ENCODE measurements at places on chromosomes 1 and 21. TPM values are rescaled to one million over a fixed set of nuclear protein-coding genes. Genes with fewer than 3 reads are reported as not detected.

The STUM gene
- total RNA-seq: 3.9 TPM

The SLFNL1 gene
- total RNA-seq: 0.38 TPM

The CR1L gene
- total RNA-seq: 0.19 TPM

The PRAMEF1 gene
- not detected for total RNA-seq

The LRRC40 gene
- total RNA-seq: 17.2 TPM

DNA sequence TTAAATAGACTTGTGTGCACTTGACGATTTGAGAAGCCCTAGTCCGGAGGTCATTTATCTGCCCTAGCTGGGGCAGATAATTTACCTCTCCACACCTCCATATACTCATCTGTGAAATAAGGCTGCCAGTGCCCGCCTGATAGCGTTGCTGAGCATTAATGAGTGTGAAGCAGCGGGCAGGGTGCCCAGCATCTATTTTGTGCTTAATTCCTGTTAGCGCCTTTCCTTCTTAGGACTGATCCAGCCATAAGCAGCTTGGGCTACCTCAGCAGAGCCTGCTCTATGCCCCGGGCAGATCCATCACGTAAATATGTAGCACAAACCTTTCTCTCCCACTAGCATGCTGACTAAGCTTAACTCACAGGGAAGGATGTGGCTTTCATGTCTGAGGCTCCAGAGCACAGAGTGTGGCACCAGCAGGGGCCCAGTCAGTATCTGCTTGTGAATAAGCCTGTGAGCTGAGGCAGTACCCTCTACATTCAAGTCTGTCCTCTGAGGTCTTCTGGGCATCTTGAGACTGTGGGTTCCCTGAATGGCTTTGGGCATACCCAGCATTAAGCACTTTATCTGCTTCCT lies 21.5 kb upstream of the RNF187 start:
- no peak for DNase-seq

GRCh38 chr1:163970699-163971098 lies 588.3 kb upstream of the PBX1 start:
- DNase-seq: no peak

DNA sequence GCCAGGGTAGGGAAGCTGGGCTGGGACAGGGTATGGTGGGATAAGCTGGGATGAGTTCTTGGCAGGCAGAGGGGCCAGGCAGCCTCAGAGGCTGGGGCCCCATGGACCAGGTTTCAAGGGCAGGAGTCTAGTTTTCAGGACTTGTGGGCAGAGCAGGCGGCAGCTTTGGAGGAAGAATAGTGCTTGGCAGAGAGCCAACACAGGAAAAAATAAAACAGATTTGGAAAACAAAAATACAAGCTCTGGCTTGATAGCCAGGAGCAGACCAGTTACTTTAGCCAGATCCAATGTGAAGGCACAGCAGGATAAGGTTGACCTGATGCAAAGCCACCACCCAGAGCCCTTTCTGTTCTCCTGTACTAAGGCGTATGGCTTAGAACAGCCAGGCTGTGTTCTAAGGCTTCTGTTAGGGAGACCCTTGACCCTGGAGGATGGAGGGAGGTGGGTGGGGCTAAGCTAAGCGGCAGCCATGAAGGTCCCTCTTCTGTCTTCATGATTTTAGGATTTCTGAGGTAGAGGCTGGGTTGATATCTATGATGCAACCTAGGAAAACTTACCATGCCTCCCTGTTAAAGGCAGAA lies 5.5 kb downstream of the TRAF5 start:
- DNase-seq: no peak

- DNase-seq: no peak
These were observed 577.3 kb downstream of the AJAP1 start for GRCh38 chr1:5231541-5232315.

DNA sequence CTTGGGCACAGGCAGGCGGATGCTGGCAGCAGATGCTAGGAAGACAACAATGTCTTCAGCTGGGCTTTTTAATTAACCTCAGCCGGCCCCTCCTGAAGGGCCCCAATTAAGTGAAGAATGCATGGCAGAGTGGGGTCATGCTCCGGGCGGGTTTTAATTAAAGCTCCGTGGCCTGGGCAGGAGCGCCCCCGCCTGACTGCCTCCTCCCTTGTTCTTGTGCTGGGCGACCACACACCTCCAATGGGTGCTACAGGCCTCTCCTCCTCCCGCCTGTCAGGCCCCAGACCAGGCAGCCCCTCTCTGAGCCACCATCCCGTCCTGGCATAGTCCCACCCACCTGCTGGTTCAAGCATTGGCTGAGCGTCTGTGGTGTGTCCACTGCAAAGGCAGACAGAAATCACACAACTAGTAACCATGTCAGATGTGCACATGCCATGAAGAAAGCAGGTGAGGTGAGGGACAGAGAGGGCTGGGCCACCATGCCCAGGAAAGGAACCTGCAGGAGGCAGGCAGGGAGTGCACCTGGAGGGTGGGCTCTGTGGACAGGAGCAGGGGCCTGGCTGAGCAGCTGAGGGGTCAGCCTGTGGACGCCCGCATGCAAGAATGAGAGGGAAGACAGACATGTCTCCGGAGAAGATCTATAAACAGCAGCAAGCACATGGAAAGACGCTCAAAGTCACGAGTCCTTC lies 8.5 kb upstream of the ARF1 start:
- peak; percentile 75 for DNase-seq

DNA sequence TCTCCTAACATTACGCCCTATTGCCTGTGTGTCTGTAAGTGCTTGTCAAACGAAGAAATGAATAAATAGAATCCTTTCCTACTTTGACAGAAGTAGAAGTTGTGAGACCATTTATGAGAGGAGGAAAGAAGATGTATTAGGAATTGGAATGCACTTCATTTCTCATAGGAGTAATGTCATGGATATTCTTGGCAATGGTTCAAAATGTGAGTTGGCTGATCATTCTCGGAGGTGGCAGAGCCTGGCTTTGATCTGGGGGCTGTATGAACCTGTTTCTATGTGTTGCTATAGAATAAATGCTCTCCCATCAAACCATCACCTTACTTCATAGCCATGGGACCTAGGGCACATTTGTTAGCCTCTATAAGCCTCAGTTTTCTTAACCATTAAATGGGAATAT lies 10.1 kb upstream of the SERBP1 start:
- no peak for DNase-seq

DNA sequence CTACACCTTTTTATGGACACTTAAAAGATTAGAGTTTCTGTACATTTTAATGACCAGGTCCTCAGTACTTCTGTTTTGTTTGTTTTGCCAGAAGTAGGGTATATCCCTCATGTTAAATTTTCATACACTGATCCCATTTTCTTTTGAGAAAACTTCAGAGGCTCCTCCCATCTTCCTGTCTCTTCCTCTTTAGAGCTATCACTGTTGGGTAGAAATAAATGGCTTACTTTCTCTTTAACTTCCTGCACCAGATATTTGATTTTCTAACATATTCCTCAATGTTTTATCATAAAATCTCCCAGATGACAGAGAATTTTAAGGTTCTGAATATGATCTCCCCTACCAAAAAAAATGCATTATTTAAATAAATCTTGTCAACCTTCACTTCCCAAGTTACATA lies 23.4 kb downstream of the VAV3 start:
- no peak for DNase-seq

DNA sequence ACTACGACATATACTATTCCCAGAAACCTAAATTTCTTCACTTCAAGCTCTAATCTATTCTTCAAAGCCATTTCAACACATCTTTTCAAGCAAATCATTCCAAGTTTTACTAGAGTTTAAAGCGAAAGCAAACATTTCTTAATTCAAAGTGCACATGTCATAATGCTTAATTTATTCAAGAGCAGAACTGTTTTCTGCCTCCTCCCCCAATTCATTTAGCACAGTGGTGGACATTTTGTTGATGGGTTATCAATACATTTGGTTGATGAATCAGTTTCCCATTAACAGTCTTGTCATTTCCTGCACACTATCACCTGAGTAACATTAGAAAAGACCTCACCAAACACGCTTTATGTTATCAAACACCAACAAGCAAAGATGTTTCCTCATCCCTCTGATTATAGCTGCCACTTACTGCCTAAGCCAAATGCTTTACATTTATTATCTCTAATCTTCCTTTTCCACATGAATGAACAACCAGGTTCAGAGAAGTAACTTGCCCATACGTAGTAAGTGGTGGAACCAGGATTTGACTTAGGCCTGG lies 2.0 kb downstream of the SRSF4 start:
- no peak for DNase-seq

DNA sequence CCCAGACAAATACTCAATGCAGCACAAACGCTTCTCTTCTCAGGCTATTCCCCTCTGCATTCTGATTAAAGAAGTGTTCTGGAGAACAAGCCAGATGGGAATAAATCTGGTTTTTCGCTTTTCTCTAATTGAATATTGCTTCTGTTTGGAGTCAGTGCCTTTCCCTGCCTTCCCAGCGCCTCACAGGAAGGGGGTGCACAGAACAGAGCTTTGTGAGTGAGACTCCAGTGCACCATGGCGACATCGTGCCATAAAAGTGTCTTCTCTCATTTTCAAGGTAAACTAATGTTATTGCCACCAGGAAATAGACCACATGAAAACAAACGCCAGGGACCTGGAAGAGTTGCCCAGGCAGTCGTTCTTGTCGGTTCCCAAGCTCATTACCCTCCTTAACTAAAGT lies 43.6 kb upstream of the SLC45A1 start:
- DNase-seq: no peak

- no peak for DNase-seq
These were observed 14.1 kb upstream of the TIAM1 start for GRCh38 chr21:31358158-31358557.

Measured in posterior vena cava (tissue), 2 donors.